ENCODE measurements at places on chromosomes 5 and 9. TPM values are rescaled to one million over a fixed set of nuclear protein-coding genes. Genes with fewer than 3 reads are reported as not detected.
A peak's percentile ranks its signal among the peaks of the same experiment; 100 is the strongest.

Gene RASEF
- total RNA-seq = 0.07 TPM

Gene TESK1
- 24.0 TPM for total RNA-seq

Gene OR1Q1
- not detected for total RNA-seq

Gene ACOT12
- not detected for total RNA-seq

Gene PROB1
- total RNA-seq = 26.6 TPM

Gene PLCXD3
- 107 TPM for total RNA-seq

Gene PCDHB7
- total RNA-seq = 1.3 TPM

DNA sequence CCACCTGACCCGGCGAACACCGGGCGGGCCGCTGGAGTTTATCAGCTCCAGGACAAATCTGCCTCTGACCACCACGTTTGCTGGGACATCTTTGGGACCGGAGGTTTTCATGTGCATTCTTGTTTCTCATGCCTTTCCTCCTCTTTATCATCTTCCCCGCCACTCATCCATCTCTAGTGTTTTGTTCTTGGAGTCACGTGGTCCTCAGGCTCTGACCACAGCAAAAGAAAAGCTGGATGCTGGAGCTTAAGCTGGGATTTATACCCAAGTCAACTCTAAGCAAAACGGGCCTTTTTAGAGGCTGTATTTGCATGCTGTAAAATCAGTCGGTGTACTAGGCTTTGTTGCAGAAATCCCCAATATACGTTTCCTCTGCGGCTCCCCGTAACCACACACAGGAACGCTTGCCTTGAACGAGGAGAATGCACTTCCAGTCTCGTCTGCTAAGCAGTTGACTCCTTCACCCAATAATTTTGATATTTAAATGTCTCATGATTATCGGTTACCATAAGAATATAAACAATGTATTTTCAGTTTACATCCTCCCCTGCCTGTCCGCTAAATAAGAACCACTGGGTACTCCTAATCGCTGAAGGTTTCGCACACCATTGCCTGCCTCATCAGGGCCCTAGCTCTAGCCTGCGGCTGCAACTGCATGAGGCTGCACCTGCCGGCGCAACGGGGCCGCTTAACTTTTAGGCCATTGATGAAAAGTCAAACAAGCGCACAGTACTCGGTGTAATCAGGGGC is 560 bp upstream of the NDUFS6 start:
- peak; percentile 49 for DNase-seq

DNA sequence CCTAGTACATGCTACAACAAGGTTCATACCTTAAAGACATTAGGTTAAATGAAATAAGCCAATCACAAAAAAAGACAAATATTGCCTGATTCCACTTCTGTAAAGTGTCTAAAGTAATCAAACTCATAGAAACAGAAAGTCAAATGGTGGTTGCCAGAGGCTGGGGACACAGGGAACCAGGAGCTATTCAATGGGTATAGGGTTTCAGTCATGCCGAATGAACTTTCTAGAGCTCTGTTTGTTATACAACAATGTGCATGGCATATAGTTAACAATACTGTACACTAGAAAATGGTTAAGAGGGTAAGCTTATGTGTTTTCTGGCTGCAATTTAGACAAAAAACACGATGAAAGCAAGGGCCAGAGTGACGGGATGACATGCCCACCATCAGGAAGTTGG is 70.8 kb upstream of the EGFLAM start:
- no peak for DNase-seq

DNA sequence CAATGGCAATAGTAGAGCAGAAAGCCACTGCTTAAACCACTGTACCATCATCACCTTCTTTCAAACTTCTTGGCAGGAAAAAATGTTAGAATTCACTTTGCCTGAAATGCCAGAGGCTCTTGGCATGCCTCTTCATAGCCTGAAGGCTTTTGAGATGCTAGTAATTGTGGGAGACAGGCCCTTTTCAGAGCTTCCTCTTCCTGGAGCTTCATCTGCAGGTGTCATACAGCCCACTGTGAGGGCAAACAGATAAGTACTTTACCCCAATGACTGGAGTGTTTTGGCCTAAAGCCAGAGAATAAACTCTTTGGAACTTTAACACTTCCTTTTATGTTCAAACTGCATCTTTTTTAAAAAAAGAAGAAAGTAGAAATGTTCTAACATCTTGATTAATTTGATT is 81.3 kb upstream of the TMEM171 start:
- DNase-seq = no peak

DNA sequence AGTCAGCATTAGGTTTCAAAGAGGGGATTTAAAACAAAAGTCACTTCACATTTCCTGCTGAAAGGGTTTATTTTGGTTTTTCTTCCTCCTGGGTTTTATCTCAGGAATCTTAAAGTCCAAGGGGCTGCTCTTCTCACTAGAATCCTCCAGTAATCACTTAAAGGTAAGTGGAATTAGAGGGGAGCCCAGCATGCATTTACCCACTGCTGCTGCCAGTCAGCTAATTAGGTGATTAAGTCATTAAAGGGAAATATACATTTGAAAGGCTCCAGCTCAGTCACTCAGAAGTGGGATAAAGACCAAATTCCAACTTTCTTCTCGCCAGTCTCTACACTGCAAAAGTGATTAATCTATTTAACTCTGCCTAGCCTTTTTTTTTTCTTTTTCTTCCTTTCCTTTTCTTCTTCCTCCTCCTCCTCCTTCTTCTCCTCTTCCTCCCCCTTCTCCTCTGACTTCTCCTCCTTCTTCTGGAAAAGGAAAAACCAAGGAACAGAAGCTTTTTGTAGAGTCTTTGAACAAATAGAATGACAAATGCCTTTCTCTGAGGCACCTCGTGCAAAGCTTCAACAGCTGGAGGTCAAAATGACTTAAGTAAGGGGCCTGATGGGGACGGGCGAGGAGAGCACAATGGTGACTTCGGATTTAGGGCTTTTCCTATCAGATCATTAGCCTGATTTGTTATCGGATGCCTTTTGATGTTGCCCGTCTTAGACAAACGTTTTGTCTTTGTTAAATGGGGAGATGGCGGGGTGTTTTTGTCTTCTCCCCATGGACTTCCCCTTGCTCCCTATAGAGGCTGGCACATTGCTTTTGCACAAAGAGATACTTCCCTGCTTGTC is 617.6 kb downstream of the IRX1 start:
- no peak for DNase-seq

- no peak for DNase-seq
These were observed 30.9 kb upstream of the SEMA6A start for GRCh38 chr5:116605310-116606070.

GRCh38 chr5:91177085-91177484 is 206.0 kb downstream of the ARRDC3 start:
- DNase-seq = no peak

GRCh38 chr5:132363431-132364112 is 5.9 kb upstream of the SLC22A5 start:
- DNase-seq = peak; percentile 56

GRCh38 chr5:36558641-36559040 is 47.8 kb upstream of the SLC1A3 start:
- DNase-seq = no peak

DNA sequence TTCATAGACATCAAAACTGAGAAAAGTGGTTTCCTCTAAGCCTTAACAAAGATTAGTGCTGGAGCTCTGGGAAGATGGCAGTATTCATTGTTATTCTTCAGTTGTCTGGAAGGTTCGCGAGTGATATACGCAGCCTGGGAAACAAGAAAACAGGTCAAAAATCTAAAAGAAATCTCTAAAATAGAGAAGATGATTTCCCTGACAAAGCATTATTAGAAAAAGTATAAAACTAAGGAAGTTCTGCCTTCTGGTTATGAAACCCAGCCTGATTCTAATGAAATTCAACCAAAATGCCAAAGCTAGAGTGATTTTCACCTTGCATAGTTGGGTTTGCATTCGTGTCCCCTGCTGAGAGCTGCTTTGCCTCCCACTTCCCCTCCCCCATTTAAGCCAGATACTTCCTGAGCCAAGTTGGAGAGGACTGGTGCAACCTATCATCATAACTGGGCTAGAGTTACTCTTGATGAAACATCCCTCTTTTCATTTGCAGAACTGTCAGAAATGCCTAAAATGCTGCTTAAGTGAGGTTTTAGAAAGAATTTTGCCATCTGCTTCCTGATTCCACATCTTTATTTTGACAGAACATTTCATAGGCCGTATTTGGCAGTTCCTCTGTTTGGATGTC is 48.4 kb downstream of the NDFIP1 start:
- DNase-seq = no peak

- no peak for DNase-seq
These were observed 52.4 kb downstream of the FSD1L start for GRCh38 chr9:105500108-105500766.

- DNase-seq = no peak
These were observed 59.5 kb downstream of the STX17 start for GRCh38 chr9:99966001-99966400.

- DNase-seq = no peak
These were observed 24.4 kb upstream of the SMIM15 start for GRCh38 chr5:61186634-61187033.

DNA sequence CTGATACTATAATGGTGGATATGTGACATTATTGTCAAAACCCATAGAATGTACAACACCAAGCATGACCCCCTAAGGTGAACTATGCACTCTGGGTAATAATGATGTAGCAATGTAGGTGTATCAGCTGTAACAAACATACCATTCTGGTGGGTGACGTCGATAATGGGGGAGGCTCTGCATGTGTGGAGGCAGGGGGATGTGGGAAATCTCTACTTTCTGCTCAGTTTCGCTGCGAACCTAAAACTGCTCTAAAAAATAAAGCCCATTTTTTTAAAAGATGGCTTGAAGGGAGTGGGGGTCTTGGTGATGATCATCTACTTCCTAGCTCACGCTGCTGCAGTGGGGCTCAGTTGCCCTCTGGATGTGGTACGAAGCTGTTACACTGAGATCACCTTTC is 51.1 kb downstream of the RASGEF1C start:
- no peak for DNase-seq

DNA sequence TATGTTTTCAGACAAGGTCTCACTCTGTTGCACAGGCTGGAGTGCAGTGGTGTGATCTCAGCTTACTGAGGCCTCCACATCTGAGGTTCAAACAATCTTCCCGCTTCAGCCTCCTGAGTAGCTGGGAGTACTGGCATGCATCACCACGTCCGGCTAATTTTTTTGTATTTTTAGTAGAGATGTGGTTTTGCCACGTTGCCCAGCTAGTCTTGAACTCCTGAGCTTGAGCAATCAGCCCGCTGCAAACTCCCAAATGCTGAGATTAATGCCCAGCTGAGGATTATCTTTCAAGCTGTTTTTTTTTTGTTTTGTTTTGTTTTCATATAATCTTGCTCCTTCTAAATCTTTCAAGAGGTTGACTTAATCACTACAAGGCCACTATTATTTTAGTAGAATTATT is 47.3 kb upstream of the SLC28A3 start:
- DNase-seq = no peak

- no peak for DNase-seq
These were observed 21.5 kb upstream of the NFIL3 start for GRCh38 chr9:91445135-91445534.

DNA sequence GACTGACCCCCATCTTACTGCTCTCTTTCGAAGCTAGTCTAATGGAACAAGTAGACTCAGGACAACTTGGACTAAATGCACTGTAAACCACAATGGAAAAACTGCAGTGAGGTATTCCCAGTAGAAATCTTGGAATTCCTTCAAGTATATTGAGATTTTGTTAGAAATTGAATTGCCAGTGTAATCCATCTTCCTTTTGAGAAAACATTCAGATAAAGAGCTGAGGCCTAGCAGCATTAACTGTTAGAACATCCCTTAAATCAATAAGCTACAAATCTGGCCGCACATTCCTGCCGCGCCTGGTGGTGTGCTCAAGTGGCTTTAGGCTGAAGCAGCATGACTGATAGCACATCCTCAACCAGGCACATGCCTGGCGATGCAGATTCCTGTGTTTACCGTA is 29.3 kb downstream of the PPIC start:
- DNase-seq = no peak

GRCh38 chr5:98877600-98877999 is 51.2 kb downstream of the CHD1 start:
- DNase-seq = no peak

GRCh38 chr9:107137495-107138202 is 145.4 kb upstream of the RAD23B start:
- no peak for DNase-seq

GRCh38 chr9:3181049-3181953 is 337.4 kb upstream of the PUM3 start:
- DNase-seq = no peak

DNA sequence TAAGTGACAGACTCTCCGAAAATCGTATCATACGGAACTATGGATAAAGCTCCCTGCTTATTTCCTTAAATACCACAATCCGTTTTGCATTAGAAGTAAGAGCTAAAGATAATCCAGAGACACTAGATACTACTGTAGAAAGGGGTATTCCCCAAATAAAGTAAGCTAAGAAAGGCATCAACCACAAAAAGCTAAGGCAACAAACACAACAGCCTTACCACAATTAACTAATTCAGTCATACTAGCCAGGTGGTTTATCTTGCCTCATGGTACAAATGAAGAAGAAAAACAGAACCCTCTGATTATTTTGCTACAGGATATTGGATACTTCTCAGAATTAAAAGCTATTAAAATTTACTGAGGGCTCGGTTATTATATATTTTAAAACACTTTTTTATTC is 14.1 kb downstream of the ERP44 start:
- no peak for DNase-seq

DNA sequence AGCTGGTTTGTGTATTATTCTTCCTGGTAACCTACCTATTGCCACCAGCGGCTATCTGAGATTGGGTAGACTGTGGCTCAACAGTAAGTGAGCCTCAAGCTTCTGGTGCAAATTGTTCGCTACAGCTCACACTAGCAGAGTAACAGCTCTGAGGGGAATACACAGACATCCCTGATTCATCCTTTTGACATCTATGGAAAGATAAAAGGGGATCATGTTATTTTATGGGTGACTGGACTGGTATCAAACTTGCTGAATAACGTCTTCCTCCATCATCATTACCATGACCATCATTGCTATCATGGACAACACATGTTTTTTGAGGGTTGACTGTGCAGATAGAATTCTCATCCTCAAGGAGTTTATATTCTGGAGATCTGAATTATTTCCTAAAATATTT is 129.6 kb downstream of the PIK3R1 start:
- no peak for DNase-seq

DNA sequence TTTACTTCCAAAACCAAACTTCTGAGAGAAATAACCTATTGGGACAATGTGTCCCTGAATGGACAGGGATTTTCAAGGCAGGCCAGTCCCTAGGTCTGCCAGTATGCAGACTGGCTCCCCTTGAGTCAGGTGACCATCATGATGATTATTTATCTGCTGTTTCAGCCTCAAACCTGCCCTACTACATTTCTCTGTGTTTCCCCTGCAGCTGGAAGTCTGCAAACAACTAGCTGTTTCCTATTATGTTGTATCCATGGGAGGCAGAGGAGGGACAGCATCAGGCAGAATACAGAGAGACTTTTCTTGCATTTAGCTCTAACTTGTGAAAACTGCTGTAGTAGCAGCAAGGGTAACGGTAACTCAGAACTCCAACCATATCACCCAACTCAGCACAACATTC is 36.2 kb upstream of the IFNK start:
- no peak for DNase-seq

- no peak for DNase-seq
These were observed 78.8 kb downstream of the SNX24 start for GRCh38 chr5:122924203-122924602.
